ENCODE measurements at places on chromosomes 13 and 19.

DNA sequence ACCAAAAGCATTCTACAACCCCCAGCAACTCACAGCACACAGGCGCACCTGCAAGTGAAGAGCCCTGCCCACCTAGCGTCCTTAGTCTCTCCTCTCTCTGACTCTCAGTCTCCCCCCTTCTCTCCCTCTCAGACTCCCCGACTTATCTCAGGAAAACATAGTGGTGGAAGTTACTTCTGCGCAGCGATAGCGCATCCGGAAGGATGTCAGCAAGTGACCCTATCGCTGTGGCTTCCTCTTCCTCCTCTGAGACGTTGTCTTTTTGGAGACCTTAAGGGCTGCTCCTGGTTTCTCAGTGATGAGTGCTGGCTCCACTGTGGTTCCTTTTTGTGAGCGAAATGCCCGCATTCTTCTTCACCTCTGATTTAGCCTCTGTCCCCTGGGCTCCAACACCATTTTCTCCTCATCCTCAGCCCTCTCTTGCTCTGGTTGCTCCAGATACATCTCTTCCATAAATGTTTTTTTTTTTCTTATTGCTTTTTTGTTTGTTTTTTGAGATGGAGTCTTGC, 1.4 kb upstream of the YIF1B start:
- no peak for DNase-seq

- no peak for DNase-seq
These were observed 873.8 kb downstream of the SLITRK6 start for GRCh38 chr13:84925443-84925842.

DNA sequence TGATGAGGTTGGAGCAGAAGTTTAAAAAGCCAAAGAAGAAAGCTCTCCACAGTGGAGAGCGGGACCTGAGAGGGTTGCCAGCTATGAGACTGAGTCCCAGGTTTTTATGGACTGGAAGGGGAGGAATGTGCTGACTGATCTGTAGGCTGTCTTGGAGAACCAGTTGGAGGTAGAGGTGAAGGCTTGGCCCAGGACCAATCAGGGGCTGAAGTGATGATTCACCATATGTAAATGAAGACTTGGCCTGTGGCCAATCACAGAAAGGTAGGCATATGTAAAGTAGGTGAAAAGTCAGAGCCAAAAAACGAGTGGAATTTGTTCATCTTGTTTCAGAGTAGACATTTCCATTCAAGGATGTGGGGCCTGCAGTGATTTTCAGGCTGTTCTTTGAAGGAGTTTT, 17.5 kb upstream of the KBTBD6 start:
- DNase-seq: no peak

DNA sequence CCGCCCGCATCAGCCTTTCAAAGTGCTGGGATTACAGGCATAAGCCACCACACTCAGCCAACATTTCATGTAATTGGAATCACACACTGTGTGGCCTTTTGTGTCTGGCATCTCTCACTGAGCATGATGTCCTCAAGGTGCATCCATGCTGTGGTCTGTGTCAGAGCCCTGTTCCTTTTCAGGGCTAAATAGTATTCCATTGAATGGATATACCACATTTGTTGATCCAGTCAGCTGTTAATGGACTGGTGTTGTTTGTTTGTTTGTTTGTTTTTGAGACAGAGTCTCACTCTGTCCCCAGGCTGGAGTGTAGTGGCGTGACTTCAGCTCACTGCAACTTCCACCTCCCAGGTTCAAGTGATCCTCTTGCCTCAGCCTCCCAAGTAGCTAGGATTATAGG, 17.9 kb downstream of the ATCAY start:
- DNase-seq: no peak

DNA sequence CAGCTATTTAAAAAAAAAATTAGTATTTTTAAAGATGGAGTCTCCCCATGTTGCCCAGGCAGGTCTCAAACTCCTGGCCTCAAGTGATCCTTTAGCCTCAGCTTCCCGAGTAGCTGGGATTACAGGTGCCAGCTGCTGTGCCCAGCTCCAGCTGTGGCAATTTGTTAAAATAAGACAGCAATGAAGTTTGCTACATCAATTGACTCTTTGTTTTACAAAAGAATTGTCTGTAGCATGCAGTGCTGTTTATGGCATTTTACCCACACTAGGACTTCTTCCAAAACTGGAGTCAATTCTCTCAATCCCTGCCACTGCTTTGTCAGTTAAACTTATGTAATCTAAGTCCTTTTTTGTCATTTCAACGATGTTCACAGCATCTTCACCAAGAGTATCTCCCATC, 49.3 kb downstream of the NDFIP2 start:
- no peak for DNase-seq

GRCh38 chr13:110790371-110790770, 76.9 kb downstream of the ING1 start:
- no peak for DNase-seq

DNA sequence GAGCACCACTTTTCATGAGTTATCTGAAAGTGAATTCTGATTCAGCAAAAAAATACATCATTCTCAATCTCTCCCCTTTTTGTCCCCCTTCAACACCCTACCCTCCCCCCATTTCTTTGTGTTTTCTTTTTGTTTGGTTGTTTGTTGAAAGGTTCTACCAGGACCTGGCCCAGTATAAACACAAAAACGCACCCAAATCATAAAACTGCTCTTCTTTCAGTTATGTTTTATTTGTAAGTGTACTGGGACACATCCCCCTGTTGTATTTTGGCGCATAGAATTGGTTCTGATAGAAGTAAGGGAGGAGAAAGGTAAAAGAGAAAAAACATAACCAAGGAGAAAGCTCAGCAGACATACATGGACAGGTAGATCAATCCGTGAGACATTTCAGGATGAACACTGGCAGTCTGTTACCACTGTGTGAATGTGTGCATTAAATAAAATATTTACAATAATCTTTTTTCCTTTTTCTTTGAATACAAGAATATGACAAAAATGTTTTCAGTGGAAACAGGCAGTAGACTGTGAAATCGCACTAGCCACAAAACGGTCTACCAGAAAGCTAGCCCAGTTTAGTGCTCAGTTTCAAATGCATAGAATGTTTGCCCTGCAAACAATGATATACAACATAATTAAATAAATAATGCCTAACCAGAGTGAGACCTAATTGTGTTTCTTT, 4.2 kb downstream of the POU4F1 start:
- DNase-seq: no peak

DNA sequence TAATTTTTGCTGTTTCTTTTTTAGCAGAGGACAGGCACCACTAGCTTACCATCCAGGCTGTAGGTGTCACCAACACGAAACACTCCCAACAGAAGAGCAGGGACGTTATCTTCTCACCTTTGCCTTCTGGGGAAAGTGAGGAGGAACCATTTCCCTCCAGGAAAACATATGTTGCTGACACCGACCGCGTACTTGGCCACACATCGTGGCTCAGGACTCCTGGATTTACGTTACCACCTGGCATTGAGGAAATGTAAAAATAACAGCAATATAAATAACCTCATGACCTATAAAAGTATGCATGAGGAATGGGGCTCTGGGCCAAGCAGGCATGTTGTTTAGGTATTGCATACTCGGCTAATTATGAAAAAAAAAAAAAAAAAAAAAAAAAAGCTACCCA, 525.1 kb downstream of the MYO16 start:
- no peak for DNase-seq

- DNase-seq: no peak
These were observed 25.0 kb downstream of the SH3GL1 start for GRCh38 chr19:4375164-4376027.

GRCh38 chr19:17103177-17103576, 27.6 kb downstream of the MYO9B start:
- DNase-seq: no peak

- DNase-seq: no peak
These were observed 120.7 kb upstream of the RNF113B start for GRCh38 chr13:98297745-98298144.

DNA sequence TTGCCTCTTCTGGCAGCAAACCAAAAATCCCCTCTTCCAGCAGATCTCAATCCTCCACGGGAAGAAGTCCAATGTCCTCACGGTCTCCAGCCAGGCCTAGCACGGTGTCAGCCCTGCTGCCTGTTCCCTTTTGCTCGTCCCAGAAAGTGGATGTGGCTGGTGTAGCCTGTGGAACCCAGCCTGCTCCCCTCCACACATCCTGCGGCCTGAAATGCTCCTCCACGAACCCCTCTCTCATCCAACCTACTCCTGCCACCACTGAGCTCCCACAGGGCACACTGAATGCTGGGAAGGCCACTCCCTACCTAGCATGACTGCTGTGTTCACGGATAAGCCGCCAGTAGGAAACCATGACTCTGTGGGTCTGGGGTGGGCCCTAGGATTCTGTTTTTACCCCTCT, 3.0 kb downstream of the MBOAT7 start:
- DNase-seq: no peak

GRCh38 chr13:32311188-32311897, 3.8 kb downstream of the ZAR1L start:
- DNase-seq: no peak

DNA sequence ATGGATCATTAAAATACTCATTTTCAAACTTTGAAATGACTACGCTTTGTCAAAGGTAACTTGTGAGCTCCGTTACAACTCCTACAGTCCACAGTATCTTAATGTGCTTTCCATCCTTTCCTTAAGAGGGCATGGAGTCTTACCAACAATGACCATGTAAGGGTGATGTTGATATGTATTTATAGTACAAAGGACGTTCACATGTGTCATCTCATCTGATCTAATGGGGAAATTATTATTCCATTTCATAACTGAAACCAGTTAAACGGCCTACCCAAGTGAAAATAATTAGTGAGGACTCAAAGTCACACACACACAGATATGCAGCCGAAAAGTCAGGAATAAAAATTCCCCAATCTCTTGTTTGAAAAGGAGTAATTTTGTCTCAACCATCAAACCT, 9.6 kb downstream of the USP12 start:
- no peak for DNase-seq

DNA sequence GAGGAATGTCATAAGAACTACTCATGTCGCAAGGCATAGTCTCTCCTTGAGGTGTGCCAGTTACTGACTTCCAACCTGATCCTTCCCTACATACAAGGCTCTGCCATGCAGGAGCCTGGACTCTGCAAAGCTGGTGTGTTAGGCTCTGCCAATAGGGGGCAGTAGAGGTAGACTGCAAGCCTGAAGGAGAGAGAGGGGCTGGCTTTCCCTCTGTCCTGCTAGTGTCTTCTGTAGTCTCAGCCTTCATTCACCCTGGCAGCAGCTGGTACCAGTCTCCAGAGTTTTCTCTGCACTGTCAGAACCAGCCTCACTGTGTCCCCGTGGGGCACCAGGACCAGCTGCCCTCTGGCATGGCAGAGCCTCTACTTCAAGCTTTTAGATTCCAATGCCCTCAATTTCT, 14.5 kb downstream of the SHISA2 start:
- DNase-seq: no peak

DNA sequence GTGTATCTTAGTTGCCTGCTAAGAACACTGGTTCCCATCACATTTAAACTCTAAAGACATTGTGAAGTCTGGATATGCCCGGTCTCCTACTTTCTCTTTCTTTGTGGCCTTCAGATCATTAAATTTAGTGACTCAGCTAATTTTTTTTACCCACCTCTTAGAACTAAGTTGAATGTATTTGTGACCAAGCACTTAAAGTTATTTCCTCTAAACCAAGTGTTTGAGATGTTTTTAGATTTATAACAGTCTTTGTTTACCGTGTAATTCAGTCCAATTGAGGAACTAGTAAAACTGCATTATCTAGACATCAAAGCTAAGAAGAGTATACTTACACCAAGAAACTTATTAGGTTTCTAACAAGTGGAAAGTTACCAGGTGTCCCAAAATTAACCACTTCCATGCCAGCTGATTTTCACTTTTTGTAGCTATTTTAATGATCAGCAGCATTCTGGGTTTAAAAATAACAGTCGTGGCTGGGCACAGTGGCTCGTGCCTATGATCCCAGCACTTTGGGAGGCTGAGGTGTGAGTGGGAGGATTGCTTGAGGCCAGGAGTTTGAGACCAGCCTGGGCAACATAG, 53.1 kb downstream of the ARHGAP35 start:
- no peak for DNase-seq

DNA sequence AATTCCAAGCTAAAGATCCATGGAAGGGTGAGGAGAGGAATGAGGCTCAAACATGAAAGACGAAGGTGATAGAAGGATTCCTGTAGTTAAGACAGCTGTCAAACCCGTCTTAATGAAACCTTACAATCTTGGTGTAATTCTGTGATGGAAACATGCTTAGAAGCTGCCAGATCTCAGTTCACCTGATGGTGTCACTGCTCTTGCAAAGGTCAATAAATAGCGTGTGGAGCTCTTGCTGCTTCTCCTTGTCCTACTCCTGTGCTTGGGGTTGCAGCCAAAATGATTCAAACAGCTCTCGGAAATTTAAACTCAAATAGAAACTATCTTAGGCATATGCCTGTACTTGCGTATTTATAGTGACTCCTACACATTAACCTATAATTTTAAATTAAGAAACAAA, 1705.0 kb downstream of the OLFM4 start:
- DNase-seq: no peak

- DNase-seq: no peak
These were observed 50.7 kb upstream of the USP29 start for GRCh38 chr19:57068921-57069697.

DNA sequence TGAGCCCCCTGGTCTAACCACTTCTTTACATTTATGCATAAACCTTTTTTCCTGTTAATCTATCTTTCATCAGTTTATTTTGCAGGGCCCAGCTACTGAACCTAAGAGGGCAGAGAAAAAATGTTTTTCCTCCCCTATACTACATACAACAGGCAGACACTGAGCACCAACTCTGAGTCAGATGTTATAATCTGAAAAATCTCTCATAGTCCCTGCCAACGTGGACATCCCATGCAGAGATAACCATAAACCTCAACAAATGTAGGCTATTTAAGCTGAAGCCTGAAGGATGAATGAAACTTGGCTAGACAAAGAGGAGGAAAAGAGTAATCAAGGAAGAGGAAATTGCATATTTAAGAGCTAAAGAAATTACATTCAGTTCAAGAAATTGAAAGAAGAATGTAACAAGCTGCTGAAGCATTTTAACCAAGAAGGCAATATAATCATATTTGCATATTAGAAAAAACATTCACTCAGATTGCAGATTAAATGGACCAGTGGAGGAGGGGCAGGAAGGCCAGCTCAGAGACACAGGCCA, 2.6 kb downstream of the NEK3 start:
- DNase-seq: no peak

- no peak for DNase-seq
These were observed 7.0 kb upstream of the ZNF550 start for GRCh38 chr19:57566396-57567265.

DNA sequence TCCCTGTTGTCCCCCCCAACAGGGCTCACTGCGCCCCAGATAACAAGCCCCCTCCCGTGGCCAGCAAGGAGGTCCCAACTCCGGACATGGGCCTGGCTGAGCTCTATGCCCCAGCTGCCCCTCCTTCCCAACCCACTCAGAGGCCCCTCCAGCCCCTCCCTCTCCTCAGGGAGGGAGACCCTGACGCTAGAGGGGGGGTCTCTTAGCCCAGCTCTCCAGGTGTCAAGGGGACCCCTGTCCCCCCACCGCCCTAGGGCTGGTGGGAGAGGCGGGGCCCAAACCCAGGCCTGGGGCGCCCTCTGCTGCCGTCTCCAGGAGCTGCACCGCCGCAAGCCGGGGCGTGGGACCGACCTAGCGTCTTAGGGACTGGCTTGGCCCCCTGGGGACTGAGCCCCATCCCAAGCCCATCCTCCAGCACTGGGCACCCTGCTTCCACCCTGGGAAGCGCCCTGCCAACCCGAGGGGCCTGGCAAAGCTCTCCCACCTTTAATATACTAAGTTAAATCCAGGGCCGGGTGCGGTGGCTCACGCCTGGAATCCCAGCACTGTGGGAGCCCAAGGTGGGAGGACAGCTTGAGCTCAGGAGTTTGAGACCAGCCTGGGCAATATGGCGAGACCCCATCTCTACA, 1.4 kb downstream of the GRIN3B start:
- peak; percentile 36 for DNase-seq

Data from activated CD8-positive, alpha-beta memory T cell treated with anti-CD3 and anti-CD28 coated beads for 4 hours (primary cell).